ENCODE measurements at places on chromosomes 16 and 17. TPM values are rescaled to one million over a fixed set of nuclear protein-coding genes. Genes with fewer than 3 reads are reported as not detected.

The BCL6B gene
- 4.6 TPM for total RNA-seq

The ATP1B2 gene
- total RNA-seq = 0.28 TPM

The TBX4 gene
- not detected for total RNA-seq

The RASL10B gene
- 62.0 TPM for total RNA-seq

The CD300H gene
- not detected for total RNA-seq

The TBC1D3C gene
- total RNA-seq = not detected

The HOXB3 gene
- total RNA-seq = 15.9 TPM

The TBC1D3K gene
- total RNA-seq = not detected

DNA sequence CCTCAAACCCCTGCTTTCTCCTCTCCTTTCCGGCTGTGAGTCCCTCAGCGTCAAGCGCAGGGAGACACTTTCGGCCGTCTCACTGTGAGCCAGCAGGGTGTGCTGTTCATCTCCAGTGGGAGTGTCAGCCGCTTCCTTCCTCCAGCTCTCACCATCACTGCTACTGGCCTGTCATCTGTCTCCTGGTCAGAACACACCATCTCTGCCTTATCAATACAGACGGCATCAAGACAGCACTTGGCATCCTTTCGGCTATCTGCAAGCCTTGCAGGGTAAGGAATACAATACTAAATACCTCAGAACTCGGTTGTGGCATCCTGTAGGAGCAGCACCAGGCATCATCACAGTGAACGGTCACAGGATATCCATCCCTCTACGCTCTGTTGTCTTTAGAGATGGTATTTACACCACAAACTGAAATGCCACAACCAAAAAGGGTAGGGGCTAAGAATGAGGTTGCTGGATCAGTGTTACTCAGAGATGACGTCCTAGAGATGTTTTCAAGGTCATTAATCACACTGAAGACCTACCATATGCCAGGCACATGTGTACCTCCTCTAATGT, 20.7 kb upstream of the CMTM4 start:
- no peak for DNase-seq

DNA sequence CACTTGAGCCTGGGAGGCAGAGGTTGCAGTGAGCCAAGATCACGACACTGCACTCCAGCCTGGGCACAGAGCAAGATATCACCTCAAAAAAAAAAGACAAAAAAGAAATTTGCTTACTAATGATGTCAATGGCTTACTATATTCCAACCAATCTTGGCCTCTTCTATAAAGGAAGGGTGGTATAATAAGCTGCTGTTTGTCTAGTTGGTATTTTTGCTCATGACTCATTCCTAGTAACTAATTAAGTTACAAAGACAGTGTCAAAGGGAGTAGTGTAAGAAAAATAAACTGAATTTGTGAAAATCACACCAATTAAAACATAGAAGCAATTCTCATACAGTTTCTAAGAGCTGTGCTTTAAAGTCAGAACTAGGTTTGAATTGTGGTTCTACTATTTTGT, 82.5 kb downstream of the NLK start:
- no peak for DNase-seq

DNA sequence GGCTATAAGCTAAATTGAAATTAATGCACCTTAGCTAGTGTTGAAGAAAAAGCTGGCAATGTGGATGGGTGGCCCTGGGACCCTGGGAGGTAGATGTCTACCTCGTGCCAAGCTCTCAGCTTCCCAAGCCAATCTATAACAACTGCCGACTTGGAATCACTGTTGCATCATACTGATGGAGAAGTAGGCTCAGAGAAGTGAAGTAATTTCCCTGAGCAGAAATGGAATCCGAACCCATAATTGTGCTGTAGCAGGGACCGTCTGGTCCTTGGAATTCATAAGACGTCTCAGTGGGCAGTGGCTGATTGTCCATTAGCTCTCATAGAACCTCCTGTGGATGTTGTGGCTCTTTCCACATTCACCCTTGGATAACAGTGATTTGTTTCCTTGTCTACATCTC, 196.6 kb downstream of the RAB11FIP4 start:
- DNase-seq = no peak

DNA sequence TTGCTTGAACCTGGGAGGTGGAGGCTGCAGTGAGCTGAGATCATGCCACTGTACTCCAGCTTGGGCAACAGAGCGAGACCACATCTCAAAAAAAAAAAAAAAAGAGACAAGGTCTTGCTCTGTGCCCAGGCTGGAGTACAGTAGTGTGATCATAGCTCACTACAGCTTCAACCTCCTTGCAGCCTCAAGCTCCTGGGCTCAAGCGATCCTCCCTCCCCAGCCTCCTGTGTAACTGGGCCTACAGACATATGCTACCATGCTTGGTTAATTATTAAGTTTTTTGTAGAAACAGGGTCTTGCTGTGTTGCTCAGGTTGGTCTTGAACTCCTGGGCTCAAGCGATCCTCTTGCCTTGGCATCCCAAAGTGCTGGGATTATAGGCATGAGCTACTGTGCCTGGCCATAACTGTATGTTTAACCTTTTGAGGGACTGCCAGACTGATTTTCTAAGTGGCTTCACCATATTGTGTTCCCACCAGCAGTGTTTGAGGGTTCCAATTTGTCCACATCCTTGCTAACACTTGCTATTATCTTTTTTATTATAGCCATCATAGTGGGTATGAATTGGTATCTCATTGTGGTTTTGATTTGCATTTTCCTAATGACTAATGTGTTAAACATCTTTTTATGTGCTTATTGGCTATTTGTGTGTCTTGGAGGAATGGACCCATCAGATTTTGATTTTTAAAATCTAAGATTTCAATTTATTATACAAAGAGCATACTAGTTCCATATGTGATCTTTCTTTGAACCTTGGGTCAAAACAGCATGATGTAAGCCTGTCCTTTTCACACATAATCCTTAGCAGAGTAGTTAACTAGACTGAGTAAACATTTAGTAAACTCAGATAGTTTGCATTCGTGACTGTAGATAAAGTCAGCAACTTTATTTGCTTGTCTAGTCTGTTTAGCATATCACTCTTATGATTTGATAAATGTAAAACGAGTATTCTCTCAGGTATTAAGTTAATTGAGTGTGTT, 38.1 kb upstream of the KPNB1 start:
- no peak for DNase-seq

- DNase-seq = peak; percentile 34
Measured at GRCh38 chr17:43694081-43694870, 32.6 kb upstream of the MEOX1 start.

DNA sequence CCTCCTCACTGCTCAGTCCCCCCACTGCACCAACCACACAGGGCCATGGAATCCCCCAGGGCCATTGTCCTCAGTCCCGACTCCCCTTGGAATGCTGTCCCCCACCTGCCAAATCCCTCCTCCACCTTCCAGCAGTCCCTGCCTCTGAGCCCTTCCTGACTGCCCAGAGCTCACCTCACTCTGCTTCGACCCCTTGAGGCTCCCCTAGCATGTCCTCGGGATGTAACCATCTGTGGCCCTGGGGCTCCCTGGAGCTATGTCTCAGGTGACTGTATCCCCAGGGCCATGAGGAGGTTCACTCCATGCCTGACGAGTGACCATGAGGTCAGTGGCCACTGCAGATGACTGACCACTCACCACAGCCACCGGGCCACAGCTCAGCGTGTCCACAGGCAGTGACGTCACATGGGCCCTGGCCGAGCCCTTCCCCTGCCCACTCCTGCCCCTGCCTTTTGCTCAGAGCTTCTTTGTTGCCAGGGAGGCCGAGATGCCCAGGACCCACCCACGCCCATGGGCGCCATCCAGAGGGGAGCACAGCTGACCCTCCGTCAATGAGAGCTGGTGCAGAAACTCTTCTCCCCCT, 7.7 kb upstream of the PIEZO1 start:
- no peak for DNase-seq

DNA sequence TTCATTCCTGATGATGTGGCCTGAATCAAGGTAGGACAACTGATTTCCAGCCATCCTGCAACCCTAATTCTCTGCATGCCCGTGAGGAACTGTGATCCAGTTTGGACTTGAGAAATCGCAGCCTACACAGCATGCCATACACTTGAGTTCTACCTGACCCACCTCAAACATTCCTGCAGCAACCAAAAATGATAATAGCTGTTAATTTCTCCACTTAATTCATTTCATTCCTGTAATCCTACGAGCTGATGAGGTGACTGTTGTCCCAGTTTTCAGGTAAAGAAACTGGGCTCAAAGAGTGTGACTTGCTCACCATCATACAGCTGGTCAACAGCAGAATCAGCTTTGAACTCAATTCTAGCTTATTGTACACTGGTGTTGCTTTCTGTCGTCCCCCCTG, 2.2 kb upstream of the GAS7 start:
- DNase-seq = no peak

DNA sequence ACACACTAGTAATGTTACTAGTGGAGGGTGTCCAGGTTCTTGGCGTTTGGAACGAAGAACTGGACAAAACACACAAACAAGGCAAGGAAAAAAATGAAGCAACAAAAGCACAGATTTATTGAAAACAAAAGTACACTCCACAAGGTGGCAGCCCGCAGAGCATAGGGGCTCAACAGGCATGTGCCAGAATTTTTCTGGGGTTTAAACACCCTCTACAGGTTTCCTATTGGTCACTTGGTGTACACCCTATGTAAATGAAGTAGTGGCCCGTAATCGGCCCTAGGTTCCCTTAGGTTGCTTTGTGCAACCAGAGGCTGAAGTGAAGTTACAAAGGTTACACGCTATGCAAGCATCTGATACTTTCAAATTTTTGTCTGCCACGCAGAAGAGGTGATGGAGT, 8.1 kb downstream of the OR2C1 start:
- DNase-seq = no peak

- no peak for DNase-seq
Measured at GRCh38 chr17:71632328-71632727, 488.5 kb upstream of the SOX9 start.

DNA sequence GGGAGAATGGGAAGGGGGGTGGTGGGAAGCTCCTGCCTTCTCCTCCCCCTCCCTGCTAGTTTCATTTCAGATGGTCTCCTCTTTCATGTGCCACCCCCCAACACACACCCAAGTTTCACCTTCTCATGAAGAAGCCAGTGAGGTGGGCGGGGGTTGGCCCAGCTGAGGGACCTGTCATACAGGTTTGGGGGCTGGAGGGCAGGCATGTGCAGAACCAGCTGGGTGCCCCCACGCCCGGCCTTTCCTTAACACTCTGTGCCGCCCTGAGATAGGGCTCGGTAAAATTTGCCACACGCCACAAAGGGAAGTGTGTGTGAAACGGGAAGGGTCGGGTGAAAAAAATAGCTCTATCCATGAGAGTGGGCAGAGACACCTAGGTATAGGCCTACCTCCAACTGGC, 57.4 kb downstream of the PIPOX start:
- DNase-seq = no peak

GRCh38 chr17:56653877-56654276, 60.4 kb downstream of the NOG start:
- DNase-seq = no peak
